ENCODE measurements at places on chromosomes 11 and 22. TPM values are rescaled to one million over a fixed set of nuclear protein-coding genes. Genes with fewer than 3 reads are reported as not detected.

Gene DUSP18
- 22.2 TPM for polyA plus RNA-seq

Gene BAIAP2L2
- 2.3 TPM for polyA plus RNA-seq

Gene APOL4
- polyA plus RNA-seq, result not detected

Gene OR8D1
- polyA plus RNA-seq, result not detected

Gene KDELR3
- polyA plus RNA-seq, result not detected

Gene GSTT2
- polyA plus RNA-seq, result not detected

Measured in neural cell (in vitro differentiated cells).